Esophagus mucosa (tissue), 1 donor: ENCODE measurements at places on chromosomes 1 and 21. TPM values are rescaled to one million over a fixed set of nuclear protein-coding genes. Genes with fewer than 3 reads are reported as not detected.

GRCh38 chr1:235831148-235831547, 35.6 kb downstream of the LYST start:
- peak; percentile 58 for ATAC-seq

- no peak for ATAC-seq
Observed at GRCh38 chr21:25462517-25462971, 144.7 kb downstream of the MRPL39 start.

DNA sequence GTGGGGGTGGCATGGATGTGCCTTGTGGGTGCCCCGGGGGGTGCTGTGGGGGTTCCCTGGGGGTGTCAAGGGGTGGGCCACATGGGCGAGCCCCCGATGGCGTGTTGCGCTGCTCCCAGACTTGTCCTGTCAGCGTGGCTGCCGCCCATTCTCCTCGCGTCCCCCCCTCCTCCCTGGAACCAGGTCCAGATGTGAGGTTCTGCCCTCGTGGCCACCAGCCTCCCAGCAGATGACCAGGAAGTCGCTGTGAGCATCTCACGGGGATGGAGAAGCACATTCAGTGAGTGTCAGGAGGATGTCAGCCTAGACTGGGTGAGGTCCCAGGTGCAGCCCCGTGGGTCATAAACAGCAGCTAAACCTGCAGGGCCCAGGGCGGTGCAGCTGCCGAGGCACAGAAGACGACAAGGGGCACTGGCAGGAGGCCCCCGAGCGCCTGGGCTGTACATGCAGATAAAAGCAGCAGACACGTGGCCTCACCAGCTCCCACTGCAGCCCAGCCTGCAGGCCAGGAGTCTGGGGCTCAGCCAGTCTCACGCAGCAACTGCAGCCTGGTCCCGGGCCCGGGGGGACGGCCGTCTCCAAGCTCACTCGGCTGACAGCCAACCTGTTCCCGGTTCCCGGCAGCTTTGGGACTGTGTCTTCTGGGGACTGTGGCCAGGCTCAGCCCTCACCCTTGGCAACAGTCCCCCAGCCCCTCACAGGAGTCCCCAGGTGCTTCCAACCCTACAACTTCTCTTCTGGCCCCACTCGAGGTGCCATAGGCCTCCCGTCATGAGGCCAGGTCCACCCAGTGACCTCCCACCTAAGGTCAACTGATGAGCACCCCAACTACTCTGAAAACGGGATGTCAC, 17.5 kb upstream of the COL6A2 start:
- ATAC-seq, result no peak

DNA sequence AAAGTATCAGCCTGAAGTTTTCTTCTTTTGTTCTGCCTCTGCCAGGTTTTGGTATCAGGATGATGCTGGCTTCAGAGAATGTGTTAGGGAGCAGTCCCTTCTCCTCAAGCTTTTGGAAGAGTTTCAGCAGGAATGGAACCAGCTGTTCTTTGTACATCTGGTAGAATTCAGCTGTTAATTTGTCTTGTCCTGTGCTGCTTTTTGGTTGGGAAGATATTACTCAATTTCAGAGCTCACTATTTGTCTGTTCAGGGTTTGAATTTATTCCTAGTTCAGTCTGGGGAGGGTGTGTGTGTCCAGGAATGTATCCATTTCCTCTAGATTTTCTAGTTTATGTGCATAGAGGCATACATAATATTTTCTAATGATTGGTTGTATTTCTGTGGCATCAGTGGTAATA, 12.8 kb downstream of the ZNF678 start:
- no peak for ATAC-seq

DNA sequence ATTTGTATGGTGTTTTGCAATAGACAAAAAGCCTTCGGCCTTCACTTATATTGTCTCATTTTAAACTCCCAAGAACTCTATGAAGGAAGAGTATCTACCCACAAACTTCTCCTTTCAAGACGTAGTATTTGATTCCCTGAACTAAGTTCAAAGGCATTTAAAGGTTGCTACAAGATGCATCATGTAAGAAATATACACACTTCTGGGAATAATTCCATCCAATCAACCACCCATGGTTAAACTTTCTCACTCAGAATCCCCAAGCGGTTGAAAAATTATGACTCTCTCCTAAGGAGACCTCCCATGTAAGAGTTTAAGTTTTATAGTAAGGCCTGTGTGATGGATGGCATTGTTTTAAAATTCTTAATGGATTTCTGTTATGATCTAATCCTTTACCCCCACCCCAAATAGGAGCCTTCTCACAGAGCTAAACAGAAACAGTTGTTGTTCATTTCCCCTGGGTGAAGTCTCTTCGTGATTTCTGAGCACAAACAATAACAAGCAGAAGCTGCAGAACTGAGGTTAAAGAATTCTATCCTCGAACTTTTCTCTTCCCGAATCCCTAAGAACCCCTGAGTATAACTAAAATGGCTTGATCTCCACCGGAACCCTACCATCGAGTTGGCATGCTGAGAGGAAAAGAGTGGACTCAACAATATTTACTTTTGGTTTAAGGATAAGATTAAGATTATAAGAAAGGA, 185.0 kb downstream of the TGFBR3 start:
- no peak for ATAC-seq

DNA sequence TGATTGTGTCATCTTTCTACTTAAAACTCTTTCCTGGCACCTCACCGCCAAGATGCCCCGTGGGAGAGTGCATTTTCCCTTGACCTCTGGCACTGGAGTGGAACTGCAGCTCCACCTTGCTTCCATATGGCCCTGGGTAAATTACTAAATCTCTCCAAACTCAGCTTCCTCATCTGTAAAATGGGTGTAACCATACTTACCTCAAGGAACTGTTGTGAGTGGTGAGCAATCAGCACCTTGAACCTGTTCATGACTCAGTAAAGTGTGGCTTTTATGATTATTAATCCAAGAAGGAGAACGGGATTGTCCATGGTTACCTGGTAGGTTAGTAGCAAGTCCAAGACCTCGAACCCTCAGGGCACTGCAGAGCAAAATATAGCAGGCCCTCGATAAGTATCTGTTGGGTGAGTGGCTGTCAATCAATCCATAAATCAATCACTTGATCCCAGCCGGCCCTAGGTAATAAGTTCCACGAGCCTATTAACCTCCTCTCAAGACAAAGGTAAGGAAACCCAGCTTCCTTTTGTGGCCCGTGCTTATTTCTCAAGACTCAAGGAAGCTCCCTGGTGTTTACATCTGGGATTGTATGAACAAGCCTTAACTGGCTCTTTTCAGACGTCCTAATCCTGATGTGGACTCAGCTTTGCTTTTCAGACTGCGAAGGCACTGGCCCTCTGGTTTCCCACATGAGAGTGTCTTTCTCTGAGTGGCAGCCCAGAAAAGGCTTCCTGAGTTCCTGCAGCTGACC, 114.0 kb upstream of the GJB5 start:
- peak; percentile 92 for ATAC-seq

EPS15 gene
- total RNA-seq, result 33.1 TPM

CYP4A11 gene
- not detected for total RNA-seq

DNA sequence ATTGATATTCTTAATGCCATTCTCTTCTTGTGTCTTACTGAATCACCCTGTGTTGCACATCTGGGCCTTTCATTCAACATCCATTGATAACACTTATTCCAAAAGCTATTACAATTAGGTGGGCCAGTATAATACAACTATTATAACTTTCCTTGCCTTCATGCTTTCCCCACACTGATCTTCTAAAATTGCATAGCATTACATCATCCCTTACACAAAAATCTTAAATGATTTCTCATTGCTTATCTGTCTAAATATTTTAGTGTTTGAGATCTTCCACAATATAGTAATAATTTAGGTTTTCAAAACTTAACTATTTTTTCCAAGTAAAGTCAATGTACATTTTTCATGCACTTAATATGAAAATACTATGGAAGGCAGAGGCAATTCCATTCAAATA, 1634.1 kb downstream of the PLA2G4A start:
- ATAC-seq, result no peak

GRCh38 chr21:29257701-29258100, 41.0 kb upstream of the BACH1 start:
- no peak for ATAC-seq

KRTAP7-1 gene
- not detected for total RNA-seq

DNA sequence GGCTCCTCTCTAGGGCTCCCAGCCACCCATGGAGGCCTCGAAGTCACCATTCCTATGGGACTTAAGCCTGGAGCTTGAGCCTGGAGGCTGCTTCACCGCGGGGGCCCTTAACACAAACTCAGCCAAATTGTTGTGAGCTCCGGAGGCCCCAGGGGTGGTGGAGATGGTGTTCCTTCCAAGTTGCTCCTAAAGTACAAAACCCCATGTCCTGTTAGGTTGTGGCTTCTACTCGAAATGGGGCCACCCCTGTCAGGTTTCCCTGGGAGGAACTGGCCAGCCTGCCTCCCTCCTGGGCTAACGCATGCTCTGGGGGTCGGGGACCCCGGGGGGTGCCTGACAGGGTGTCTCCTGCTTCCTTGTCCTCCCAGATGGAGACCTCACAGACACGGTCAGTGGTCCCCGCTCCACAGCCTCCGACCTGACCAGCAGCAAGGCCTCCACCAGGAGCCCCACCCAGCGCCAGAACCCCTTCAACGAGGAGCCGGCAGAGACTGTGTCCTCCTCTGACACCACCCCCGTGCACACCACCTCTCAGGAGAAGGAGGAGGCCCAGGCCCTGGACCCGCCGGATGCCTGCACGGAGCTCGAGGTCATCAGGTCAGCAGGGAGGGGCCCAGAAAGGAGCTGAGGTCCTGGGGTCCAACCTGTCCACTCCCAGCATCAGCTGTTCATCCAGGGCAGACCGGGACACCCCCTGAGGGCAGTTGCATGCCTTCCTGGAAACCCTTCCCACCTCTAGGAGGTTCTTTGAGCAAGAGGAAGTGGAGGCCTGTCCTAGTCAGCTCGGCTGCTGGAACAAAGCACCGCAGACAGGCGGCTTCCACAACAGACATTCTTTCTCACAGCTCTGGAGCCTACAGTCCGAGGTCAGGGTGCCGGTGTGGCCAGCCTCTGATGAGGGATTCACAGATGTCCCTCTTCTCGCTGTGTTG, 10.8 kb upstream of the SLC25A34 start:
- ATAC-seq, result no peak

- ATAC-seq, result no peak
Observed at GRCh38 chr1:9179463-9180110, 50.7 kb upstream of the GPR157 start.

DNA sequence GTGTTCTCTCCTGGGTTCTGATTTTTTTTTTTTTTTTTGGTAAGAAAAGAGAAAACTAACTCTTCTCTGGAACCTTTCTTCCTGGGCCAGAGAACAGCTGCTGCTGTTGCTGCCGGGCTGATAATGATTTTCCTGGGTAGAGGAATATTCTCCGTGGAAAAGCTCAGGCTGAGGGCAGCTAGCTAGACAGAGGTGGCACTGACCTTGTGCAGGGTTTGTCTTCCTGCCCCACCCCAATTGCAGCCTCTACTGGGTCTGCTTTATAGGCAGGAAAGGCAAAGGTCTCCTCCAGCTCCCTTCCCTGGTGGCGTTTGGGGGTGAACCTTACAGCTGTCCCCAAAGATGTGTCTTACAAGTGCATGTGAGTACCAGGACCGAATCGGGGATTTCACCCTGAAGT, 79.3 kb downstream of the SPSB1 start:
- no peak for ATAC-seq

DNA sequence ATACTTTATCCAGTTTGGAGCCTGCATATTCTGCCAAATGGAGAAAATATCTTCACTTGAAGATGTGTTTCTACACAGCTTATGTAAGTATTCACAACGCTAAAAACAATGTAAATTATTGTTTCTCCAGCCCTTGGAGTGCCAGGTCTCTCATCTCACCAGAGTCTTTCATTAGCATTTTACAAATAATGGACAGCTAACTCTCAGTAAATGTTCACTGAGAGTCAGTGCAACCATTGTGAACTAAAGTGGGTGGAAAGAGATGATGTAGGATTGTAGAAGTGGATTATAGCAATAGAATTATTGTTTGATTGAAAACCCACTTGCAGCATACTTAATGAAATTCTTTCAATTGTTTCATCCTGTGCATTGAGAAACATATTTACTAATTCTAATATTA, 8.3 kb upstream of the FAM177B start:
- no peak for ATAC-seq

DNA sequence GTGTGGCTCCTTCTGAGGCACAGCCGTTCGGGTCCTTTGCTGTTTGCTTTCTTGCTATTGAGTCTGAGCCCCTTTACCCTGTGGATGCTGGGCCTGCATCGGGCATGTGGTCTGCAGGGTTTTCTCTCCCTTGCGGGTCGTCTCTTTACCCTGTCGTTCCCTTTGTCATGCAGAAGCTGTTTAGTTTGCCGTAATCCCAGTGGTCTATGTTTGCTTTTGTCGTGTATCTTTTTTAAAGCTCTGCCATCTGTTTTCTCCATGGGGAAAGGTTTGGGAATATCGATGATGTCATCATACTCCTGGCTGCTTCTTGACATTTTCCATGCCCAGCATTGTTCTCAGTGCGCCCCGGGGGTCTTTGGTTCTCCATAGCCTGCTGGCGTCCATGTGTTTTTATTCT, 68.2 kb downstream of the AGPAT3 start:
- ATAC-seq, result no peak

DNA sequence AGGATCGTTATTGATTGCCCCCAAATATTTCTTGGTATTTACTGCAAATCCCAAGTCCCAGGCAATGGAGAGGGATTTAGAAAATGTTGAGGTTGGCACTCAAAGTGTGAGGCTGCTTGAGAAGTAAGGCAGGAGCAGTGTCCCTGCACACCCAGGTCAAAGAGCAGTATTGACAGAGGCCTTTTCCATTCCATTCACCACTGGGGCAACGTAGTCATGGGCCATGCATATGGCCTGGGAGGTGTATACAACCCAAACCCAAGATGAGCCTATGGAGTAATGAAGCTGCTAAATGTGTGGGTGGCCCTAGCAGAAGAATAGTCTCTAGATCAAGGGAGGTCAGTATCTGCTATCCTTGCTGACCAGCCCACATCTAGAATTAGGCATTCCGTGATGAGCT, 245.6 kb downstream of the FOXD2 start:
- no peak for ATAC-seq

DNA sequence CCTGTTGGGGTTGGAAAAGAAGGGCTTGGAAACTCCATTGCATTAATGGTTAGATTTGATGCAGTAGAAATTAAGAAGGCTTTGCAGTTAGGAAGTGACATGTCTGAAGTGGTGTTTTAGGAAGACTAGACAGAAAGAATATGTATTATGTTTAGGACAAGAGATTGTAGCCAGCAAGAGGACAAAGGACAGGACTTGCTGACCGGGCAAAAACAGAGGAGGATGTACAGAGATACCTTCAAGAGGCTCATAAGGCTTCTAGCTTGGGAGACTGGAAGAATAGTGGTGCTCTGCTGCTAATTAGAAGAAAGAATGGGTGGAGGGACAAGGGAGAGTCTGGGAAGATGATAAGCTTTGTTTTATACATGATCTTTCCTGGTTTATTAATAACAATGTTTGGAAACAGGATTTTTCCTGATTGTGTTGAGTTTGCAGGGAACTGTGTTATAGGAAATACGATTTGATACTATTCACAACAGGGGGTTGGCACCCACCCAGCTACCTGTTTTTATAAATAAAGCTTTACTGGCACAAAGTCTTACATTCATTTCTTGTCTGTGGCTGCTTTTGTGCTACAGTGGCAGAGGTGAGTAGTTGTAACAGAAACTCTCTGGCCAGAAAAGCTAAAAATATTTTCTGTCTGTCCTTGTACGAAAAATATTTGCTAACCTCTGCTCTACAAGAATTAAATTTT, 37.1 kb upstream of the TMCO2 start:
- ATAC-seq, result no peak

RHEX gene
- 0.48 TPM for total RNA-seq
